Esophagus mucosa (tissue), 1 donor: ENCODE measurements at places on chromosomes 6 and 20.

GRCh38 chr20:13819885-13820645 lies 35.2 kb downstream of the NDUFAF5 start:
- ATAC-seq: peak; percentile 85

GRCh38 chr6:30635834-30636233 lies 9.2 kb downstream of the ATAT1 start:
- no peak for ATAC-seq

- no peak for ATAC-seq
Observed at GRCh38 chr6:14231071-14231483, 113.5 kb downstream of the CD83 start.

- no peak for ATAC-seq
Observed at GRCh38 chr6:147615659-147616456, 107.4 kb downstream of the SAMD5 start.

- no peak for ATAC-seq
Observed at GRCh38 chr20:51036226-51036625, 13.3 kb upstream of the KCNG1 start.
